ENCODE measurements at places on chromosomes 11 and 22. TPM values are rescaled to one million over a fixed set of nuclear protein-coding genes. Genes with fewer than 3 reads are reported as not detected.

The ACRV1 gene
- not detected for total RNA-seq

The SLC5A1 gene
- not detected for total RNA-seq

The CHEK1 gene
- total RNA-seq, result 34.4 TPM

The C11orf98 gene
- 138 TPM for total RNA-seq

The FLRT1 gene
- not detected for total RNA-seq

The MUC5B gene
- total RNA-seq, result 3.7 TPM

The ANGPTL5 gene
- total RNA-seq, result not detected

The SPDYC gene
- total RNA-seq, result not detected

The GPR137 gene
- total RNA-seq, result 57.9 TPM

The YPEL4 gene
- 0.51 TPM for total RNA-seq

The CCDC87 gene
- total RNA-seq, result 0.64 TPM

The GLB1L2 gene
- total RNA-seq, result 2.1 TPM

The MPPED2 gene
- not detected for total RNA-seq

The PKDREJ gene
- total RNA-seq, result not detected

The RCN1 gene
- total RNA-seq, result 183 TPM

The OMP gene
- total RNA-seq, result not detected

The GSTT2B gene
- 0.54 TPM for total RNA-seq

The GLYAT gene
- not detected for total RNA-seq

The RASL10A gene
- total RNA-seq, result 0.28 TPM

The RIMBP3C gene
- 0.23 TPM for total RNA-seq

The CREBZF gene
- 32.3 TPM for total RNA-seq

The SLC22A12 gene
- not detected for total RNA-seq

The RFPL3 gene
- not detected for total RNA-seq

The SF3A1 gene
- total RNA-seq, result 62.8 TPM

The RGL4 gene
- total RNA-seq, result not detected

The PATZ1 gene
- 22.1 TPM for total RNA-seq

The CASTOR1 gene
- total RNA-seq, result 4.1 TPM

The C22orf42 gene
- total RNA-seq, result not detected

The KCNK4 gene
- 0.07 TPM for total RNA-seq

The TNRC6B gene
- 5.8 TPM for total RNA-seq

The DCHS1 gene
- total RNA-seq, result 0.14 TPM

The SAA2 gene
- total RNA-seq, result not detected

The LIF gene
- total RNA-seq, result 40.5 TPM

The WT1 gene
- total RNA-seq, result 6.1 TPM

The TLCD5 gene
- total RNA-seq, result 7.9 TPM

The GRIK4 gene
- total RNA-seq, result not detected

The SSTR3 gene
- not detected for total RNA-seq

The NAP1L4 gene
- 131 TPM for total RNA-seq

The PHOX2A gene
- total RNA-seq, result not detected

The SHISAL1 gene
- total RNA-seq, result 9.2 TPM

The KBTBD3 gene
- total RNA-seq, result 0.89 TPM

The RAB3IL1 gene
- total RNA-seq, result 13.9 TPM

The JHY gene
- total RNA-seq, result 3.8 TPM

The SLC25A22 gene
- 39.0 TPM for total RNA-seq

The APOL6 gene
- 2.3 TPM for total RNA-seq

The BTG4 gene
- total RNA-seq, result 0.09 TPM

The XKR3 gene
- not detected for total RNA-seq

The MS4A6E gene
- not detected for total RNA-seq

The SLC43A1 gene
- total RNA-seq, result 3.0 TPM

The KRTAP5-10 gene
- total RNA-seq, result not detected

The APOL5 gene
- total RNA-seq, result not detected

The HBG1 gene
- not detected for total RNA-seq

The TOMM22 gene
- 80.9 TPM for total RNA-seq

The TTLL8 gene
- not detected for total RNA-seq

The ABTB2 gene
- 24.5 TPM for total RNA-seq

The OR52N1 gene
- total RNA-seq, result not detected

The OR51B2 gene
- not detected for total RNA-seq
